ENCODE measurements at places on chromosomes 4 and X.

DNA sequence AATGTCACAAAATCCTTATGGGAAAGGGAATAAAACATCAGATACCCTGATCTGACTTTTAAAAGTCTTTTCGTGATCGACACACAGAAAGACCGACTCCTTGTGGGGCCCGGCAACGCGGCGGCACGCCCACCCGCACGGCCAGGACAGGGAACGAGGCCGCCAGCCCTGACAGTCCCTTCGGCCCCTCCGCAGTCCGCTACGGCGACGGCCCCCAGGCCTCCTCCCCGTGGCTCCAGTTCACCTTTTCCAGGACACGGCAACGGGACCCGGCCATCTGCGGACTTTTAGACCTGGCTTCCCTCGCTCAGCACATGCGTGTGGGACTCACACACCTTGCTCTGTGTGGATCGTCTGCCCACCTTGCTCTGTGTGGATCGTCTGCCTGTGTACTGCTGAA, 33.6 kb upstream of the GTPBP6 start:
- no peak for DNase-seq

- DNase-seq: no peak
Measured at GRCh38 chr4:38115601-38116000, 155.4 kb downstream of the PTTG2 start.

- no peak for DNase-seq
Measured at GRCh38 chr4:99855678-99856077, 38.5 kb downstream of the LAMTOR3 start.

GRCh38 chr4:171817026-171817425, 3.8 kb downstream of the GALNTL6 start:
- no peak for DNase-seq

- no peak for DNase-seq
Measured at GRCh38 chrX:69285401-69285877, 120.2 kb upstream of the PJA1 start.

DNA sequence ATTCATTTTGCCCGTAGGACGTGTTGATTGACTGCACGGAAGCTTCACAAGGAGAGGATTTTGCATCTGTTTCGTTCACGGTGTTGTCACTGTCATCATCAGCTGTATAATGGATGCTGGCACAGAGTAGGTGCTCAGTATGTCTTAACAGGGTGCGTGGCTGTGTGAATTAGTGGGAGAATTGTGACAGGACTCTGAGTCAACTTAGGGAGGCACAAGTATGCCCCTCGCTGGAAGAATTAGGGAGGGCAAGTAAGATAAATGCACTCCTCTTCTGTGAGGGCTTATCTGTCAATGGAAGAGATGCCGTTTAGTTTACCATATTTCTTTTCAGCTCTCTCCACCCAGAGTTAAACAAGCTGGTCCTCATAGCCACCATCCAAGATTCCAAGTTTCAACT, 107.2 kb downstream of the TRIML1 start:
- no peak for DNase-seq

GRCh38 chrX:56228914-56229313, 3.2 kb upstream of the KLF8 start:
- no peak for DNase-seq

GRCh38 chr4:42904986-42905385, 12.5 kb downstream of the GRXCR1 start:
- DNase-seq: no peak

DNA sequence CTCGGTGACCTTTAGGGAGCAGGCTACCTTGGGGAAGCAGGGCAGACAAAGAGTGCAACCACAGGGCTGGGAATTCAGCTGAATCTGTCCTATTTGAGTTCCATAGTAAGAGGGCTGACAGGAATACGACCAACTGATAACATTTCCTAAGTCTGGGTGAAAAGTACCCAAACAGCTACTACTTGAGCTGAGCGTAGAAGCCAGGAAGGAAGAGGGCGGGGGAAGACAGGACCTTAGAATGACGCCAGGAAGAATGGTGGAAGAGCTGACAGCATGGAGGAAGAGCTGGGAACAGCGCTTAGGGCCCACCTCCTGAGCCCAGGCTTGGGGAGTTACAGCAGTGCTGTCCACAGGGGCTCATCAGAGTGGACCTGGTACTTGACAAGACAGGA, 14.4 kb downstream of the MECP2 start:
- DNase-seq: no peak

GRCh38 chr4:1952719-1953118, 56.1 kb downstream of the NELFA start:
- no peak for DNase-seq

DNA sequence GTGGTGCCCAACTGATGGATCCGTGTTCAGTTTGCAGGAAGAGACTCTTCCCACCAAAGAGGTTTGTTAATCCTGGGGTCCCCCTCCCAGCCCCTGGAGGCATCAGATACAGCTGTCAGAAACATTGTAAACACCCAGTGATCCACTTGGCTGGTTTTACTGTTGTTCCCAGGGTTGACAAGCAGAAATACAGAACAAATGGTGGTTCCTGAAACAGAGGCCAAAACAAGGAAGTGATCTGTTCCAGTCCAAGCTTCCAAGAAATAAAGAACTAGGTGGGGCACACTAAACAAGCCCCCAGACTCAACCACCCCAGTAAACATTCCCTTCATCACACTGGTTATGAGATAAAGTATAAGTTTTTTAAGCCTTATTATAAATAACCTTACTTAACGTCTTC, 1.4 kb downstream of the TMLHE start:
- DNase-seq: no peak

DNA sequence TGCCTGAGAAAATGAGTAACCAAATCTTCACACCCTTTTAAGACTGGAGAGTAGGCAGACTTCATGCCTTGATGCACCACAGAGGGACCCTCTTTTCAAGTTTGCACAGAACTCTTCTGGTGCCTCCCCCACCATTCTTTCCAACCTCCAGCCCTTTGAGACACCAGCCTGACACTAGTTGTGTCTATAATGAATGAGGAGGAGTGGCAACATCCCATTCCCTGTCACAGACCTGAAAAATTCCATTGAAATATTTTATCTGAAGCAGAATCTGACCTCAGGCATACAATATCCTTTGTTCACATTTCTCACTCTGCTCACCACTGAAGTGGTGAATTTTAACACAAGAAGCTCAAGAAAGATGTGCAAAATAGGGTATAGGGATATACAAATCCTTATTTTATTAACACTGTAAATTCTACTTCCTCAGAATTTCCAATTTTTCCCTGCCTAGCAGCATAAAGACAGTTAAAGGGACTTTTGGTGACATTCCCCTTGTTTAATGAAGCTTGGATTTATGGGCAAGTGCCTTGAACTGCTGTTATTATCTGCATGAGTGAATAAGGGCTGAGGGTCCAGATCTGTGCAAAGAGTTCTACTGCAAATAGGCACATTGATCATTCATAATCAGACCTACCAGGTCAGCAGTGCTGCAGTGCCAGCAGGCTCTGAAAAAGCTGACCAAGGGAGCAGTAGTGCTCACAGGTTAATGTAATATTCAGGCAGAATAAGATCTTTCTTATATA, 149.9 kb upstream of the PAQR3 start:
- no peak for DNase-seq

DNA sequence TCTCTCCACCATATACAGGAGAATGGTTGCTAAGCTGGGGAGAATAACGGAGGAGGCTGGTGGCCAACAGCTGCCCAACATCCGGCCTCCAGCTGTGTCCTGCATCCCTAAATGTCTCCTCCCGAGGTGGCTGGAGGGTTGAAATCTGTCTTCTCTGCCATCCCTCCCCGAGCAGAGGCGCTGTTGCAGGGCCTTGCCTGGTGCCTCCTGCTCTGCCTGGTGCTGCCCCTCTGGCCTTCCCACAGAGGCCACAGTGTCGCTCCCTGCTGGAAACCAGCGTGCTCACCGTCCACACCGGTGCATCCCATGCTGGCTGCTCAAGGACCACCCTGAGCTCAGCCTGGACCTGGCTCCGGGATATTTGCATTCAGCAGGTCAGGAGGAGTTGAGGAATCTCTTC, 115.2 kb downstream of the ENPP6 start:
- DNase-seq: no peak

DNA sequence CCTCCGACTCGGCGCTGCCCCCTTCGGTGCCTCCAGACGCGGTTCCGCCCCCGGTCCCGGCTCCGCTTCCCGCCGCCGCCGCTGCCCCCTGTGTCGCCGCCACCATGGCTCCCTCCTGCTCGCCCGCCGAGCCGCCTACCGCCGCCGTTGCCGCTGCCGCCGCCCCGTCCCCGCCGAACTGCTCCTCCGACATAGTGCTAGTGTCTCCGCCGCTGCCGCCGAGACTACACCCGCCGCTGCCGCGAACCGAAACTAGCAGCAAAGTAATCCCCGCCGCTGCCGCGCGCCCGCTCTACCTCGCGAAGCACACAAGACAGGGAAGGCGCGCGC, 340 bp downstream of the HNRNPD start:
- DNase-seq: no peak

DNA sequence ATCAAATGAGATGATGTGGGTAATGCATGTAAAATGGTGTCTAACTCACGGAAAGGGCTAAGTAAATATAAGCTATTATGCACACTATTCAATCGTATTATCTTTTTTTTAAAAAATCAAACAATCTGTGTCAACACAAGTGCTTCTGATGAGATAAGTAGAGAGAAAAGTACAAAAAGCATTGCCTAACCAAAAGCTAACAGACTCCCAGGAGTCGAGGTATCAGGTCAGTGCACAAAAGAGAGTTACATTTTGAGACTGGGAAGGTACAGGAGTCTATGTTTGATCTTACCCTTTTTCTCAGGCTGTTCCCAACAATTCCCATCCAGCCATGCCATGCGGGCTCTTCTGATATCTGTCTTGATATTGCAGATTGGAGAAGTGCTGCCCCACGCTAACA, 203.3 kb upstream of the ZIC3 start:
- DNase-seq: no peak

DNA sequence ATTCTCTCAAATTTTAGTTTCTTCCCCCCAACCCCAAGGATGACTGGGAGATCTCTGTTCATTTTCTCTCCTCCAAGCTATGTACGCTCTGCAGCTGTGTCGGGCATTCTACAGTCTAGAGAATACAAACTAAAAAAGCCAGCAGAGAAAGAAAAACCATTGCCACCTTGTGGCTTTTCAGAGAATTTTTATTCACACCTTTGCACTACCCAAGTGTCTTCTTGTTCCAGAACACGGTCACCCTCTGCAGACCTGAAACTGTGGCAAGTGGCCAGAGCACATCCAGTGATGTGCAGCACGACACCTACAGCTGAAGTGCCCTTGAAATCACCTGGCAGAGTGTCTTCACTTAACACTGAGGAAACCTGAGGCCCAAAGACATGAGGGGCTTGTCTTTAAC, 68.6 kb downstream of the CHST7 start:
- no peak for DNase-seq

- no peak for DNase-seq
Measured at GRCh38 chrX:119801253-119802221, 10.1 kb upstream of the RPL39 start.

DNA sequence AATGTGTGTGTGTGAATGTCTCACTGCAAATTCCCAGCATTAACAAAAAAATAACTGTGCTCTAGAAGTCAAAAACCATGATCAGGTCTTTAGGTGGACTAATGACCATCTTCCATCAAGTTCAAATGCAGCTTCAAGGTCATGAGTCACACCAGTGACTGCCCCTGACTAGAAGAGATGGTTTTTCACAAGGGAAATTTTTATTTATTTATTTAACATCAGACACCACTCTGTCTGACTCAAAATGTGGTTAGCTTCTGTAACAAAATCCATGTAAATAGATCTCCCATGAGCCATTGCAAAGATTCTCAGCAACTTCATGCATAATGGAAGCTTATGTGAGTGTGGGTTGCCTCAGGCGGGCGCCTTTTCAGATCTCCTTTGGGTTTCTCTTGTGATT, 219.2 kb downstream of the KIT start:
- no peak for DNase-seq

Measured in activated CD4-positive, alpha-beta T cell treated with anti-CD3 and anti-CD28 coated beads, Interleukin-2, amount 50 U/mL, for 24 hours (primary cell).